ENCODE measurements at places on chromosomes 2 and 18.

DNA sequence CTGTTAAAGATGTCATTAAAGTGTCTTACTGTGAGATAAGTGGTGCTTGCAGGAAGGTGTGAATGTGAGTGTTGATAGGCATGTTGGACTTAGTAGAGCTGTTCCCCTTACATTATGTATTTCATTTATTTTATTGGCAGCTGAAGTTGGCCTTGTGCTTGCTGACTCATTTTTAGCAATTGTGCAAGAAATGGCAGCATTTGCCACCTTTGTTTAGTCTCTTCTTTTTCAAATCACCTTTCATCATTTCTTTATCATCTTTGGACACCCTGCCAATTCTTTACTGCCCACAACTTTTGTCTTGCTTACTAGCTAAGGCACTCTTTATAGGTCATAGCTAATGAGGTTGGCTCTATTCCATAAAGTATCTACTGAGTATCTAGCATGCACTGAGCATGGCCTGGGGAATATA, 130.3 kb upstream of the LYPD6 start:
- no peak for DNase-seq

- DNase-seq: no peak
These were observed 458.7 kb downstream of the RNF144A start for GRCh38 chr2:7375901-7376300.

DNA sequence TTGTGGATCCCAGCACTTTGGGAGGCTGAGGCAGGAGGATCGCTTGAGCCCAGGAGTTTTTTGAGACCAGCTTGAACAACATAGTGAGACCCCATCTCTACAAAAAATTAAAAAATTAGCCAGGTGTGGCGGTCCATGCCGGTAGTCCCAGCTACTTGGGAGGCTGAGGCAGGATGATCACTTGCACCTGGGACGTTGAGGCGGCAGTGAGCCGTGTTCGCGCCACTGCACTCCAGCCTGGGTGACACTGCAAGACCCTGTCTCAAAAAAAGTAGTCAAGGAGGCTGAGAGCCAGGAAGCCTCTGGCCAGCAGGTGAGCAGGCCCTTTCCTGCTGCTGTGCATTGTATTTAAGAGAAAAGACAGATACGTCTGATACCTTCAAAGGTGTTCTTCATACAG, 11.1 kb upstream of the PROC start:
- no peak for DNase-seq

DNA sequence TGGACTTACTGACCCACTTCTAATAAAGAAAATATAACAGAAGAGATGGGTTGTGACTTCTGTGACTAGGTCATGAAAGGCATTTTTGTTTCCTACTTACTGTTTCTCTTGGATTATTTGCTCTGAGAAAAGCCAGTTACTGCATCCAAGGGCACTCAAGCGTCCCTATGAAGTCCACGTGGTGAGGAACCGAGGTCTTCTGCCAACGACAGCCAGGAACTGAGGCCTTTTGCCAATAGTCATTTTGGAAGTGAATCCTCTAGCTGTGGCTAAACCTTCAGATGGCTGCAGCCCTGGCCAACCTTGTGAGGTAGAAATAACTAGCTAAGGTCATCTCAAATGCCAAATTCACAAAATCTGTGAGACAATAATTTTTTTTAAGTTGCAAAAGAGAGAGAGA, 449.8 kb upstream of the RGPD4 start:
- DNase-seq: no peak

GRCh38 chr2:201349601-201350000, 7.5 kb downstream of the FLACC1 start:
- no peak for DNase-seq

GRCh38 chr2:235669983-235670962, 176.4 kb downstream of the AGAP1 start:
- peak; percentile 59 for DNase-seq

DNA sequence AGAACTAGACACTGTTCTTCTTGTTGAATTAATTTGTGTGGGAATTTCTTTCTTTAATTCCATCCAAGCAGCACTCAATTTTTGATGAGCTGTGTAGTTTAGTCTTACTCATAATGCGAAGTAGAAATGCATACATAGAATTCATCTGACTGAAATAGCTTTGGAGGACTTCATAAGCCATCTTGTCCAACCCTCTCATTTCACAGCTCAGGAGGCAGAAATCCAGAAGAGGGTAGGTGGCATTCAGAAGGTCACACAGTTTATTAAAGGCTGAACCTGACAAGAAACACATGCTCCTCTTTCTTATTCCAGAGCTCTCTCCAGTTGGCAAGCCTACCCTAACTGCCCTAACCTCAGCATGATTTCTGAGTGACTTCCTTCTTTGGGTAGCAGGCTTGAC, 169.2 kb upstream of the NOSTRIN start:
- no peak for DNase-seq

GRCh38 chr2:99698896-99699295, 209.1 kb upstream of the REV1 start:
- no peak for DNase-seq

DNA sequence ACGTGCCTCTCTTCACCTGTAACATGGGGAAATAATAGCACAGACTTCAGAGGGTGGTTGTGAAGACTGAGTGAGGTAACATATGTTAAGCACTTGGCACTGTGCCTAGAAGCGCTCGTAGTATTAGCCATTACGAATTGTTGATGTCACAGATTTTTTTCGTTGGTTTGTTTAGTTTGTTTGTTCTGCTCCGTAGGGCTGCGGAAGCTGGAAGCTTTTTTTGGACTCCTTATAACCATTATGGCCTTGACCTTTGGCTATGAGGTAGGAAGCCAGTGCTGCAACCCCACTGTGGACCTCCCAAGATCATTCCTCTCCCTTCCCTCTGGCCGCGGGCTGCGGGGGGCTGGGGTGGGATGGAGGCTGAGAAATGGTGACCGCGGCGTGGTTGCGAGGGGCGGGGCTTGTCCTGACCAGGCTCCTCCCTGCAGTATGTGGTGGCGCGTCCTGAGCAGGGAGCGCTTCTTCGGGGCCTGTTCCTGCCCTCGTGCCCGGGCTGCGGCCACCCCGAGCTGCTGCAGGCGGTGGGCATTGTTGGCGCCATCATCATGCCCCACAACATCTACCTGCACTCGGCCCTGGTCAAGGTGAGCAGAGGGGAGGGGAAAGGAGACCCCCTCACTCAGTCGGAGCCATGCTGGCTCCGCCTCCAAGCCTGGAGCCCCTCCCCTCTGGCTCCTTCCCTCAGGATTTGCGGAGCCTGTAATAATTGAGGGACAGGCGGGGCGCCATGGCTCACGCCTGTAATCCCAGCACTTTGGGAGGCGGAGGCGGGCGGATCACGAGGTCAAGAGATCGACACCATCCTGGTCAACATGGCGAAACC, 5.5 kb downstream of the SLC11A1 start:
- DNase-seq: peak; percentile 81

DNA sequence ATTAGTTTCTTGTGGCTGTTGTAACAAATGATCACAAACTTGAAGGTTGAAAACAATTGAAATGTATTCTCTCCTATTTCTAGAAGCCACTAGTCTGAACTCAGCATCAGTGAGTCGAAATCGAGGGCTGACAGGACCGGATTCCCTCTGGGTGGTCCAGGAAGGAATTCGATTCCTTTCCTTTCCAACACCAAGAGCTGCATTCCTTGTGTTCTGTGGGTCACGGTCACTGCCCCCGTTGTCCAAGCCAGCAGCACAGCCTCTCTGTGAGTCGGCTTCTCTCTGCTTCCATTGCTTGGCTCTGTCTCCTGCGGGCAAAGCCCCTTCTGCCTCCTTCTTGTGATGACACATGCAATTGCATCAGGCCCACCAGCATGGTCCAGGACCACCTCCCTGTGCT, 67.3 kb downstream of the SMIM21 start:
- DNase-seq: no peak

DNA sequence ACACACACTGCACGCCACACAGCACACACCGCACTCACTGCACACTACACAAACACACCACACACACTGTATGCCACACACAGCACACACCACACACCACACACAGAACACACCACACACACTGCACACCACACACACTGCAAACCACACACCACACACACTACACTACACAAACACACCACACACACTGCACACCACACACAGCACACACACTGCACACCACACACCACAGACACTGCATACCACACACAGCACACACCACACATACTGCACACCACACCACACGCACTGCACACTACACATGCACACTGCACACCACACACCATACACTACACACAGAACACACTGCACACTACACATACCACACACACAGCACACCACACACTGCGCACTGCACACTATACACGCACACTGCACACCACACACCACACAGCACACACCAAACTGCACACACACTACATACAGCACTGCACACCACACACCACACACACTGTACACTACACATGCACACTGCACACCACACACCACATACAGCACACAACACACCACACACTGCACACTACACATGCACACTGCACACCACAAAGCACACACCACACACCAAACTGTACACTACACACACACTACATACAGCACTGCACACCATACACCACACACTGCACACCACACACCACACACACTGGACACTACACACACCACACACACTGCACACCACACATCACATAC, 59.6 kb downstream of the ASB1 start:
- DNase-seq: no peak

GRCh38 chr2:59196491-59196890, 955.4 kb upstream of the FANCL start:
- no peak for DNase-seq

DNA sequence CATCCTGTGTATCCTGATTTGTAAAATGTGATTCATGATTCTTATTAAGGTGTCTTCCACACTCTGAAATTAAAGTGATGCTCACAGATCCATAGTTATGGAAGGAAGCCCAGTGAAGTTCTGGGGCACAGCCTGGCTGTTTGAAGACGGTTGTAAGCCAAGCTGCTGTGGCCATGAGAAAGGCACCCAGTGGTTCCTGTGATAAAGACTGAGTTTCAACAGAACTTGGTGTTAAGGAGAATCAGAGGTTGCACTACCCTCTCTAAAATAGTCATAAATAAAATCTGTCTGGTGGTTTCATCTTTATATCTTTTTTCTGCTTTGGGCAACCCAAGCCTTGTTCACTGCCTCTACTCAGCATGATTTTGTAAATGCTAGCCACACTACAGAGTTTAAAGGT, 32.2 kb upstream of the SPOPL start:
- no peak for DNase-seq

- DNase-seq: no peak
These were observed 105.7 kb downstream of the LRRC30 start for GRCh38 chr18:7336623-7337022.

- DNase-seq: no peak
These were observed 365.3 kb downstream of the NBAS start for GRCh38 chr2:15195813-15196212.

GRCh38 chr2:186068139-186068801, 329.7 kb downstream of the FSIP2 start:
- no peak for DNase-seq

DNA sequence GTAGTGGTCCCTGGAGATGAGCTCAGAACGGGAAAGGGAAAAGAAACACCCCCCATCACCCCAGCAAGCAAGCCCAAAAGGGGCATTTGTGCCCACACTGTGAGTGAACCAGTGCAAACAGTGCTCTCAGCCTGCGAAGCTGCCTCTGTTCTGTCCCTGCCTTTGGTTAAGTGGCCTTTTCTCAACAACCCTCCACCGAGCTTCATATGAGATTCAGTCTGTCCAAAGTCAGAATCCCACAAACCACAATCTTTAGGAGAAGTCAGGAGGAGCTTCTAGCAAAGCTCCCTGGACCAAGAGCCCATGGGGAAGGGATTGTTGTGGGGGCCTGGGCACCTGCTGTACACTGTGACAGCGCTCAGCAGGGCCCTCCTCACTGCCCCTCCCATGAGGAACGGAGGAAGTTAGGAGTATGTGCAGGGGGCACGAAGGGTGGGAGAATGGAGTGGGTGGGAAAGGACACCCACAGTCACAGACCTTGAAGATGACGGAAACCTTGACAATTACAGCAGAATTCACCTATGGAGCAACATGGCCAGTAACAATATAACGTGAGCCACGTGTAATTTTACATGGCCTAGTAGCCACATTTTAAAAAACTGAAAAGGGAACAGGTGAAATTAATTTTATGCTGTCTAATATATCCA, 119.5 kb downstream of the SMAD7 start:
- no peak for DNase-seq

DNA sequence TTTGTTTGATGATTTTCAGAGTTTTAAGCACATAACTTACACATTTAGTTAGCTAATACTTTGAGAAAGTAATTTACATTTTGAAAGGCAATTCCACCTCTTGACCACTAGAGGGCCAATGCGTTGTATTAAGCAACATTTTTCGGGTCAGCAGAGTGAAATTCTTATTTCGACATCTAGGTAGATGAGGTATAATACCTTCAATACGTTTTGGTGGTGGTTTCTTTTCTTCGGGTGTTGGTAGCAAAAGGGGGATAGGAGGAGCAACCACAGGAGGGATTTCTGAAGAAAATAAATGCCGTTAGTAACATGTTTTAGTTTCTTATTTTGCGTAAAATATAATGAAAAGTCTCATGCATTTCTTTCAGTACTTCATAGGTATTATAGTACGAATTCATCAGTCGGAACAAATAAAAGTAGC, 106.3 kb downstream of the TTN start:
- peak; percentile 1 for DNase-seq

DNA sequence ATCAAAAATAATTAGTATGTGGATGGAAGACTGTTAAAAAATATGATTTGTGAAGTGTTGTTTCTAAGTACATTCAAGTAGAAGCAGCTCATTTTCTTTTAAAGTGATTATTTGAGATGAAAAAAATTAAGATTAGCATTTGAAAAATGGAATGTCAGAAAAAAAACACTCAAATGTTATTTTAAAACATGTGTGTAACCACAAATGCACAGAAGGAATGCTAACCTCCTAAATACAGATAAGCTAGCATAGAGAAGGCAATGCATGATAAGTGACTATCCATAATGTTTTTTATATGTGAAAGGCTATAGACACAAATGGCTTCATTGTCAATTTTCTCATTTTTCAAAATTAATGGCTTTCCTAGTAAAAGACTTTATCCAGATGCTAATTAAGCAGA, 198.9 kb downstream of the NYAP2 start:
- no peak for DNase-seq

DNA sequence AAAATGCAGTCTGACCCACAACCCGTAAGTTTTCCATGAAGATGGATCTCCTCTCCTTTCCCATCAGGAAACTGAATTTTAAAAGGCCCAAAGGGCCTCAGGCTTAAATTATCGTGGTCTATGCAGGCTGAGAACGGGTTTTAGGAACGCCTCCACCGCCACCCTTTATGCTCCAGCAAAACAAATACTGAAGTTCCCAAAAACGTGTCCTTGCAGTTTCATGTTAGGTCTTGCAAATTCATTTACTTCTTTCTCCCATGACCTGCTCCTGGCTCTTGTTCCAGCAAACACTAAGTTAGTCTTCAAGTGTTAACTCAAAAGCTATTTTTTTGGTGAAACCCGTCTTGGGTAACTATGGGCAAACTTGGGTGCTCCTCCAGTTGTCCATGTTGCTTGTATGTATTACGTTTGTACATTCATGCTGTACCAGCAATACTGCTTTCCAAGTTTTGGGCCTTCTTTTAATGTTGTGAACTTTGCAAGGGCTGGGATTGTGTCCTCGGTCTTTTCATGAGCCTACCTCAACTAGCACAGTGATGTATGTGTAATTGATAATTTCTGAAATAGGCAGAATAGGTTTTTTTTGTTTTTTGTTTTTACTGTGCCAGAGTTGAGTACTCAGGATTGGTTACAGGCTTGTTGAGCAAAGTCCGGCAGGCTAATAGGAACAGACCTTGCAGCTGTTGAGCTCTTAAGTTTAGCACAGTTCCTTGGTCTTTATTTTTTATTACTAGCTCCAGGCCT, 1.8 kb upstream of the RNF149 start:
- no peak for DNase-seq
